ENCODE measurements at places on chromosomes 1 and 21. TPM values are rescaled to one million over a fixed set of nuclear protein-coding genes. Genes with fewer than 3 reads are reported as not detected.

CYP4A11 gene
- total RNA-seq, result not detected

ZMYND12 gene
- not detected for total RNA-seq

DNA sequence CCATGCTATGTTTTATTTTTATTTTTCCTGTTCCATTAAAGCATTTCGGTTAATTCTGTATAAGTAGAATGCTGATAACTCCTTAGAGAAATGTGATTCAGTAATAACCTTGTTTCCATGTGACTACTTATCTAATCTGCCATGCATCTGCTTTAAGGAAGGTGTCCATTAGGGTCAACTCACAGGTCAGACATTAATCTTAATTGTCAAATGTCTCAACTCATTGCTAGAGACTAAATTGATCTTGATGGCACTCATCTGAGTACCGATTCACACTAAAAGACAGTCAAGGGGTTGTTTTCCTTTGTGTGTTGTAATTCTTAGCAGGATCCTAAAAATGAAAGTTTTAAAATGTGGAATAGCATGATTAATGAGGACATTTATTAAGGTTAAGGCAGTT, 41.8 kb downstream of the ITSN1 start:
- H3K27me3 ChIP-seq, result no peaks in the 10 kb centered on the region
- H3K4me1 ChIP-seq, result peaks cover 44% of the 10 kb centered on the region
- peak; percentile 73 for DNase-seq
- H3K36me3 ChIP-seq, result no peaks in the 10 kb centered on the region

- H3K4me1 ChIP-seq, result no peaks in the 10 kb centered on the region
- H3K4me3 ChIP-seq, result no peak overlapping the region
- peaks cover 43% of the 10 kb centered on the region for H3K27me3 ChIP-seq
- H3K27ac ChIP-seq, result no peak overlapping the region
Observed at GRCh38 chr1:205450448-205450847, 5.4 kb downstream of the BLACAT1 start.

- H3K4me3 ChIP-seq, result no peak overlapping the region
- H3K36me3 ChIP-seq, result no peaks in the 10 kb centered on the region
- no peak overlapping the region for H3K27ac ChIP-seq
Observed at GRCh38 chr1:89190017-89190416, 8.7 kb downstream of the GBP4 start.

- no peak overlapping the region for H3K4me3 ChIP-seq
- H3K36me3 ChIP-seq, result no peaks in the 10 kb centered on the region
- no peaks in the 10 kb centered on the region for H3K27me3 ChIP-seq
- no peaks in the 10 kb centered on the region for H3K4me1 ChIP-seq
Observed at GRCh38 chr1:104746994-104747393, 997.3 kb downstream of the AMY1C start.

BGLAP gene
- total RNA-seq, result 2.4 TPM

DNA sequence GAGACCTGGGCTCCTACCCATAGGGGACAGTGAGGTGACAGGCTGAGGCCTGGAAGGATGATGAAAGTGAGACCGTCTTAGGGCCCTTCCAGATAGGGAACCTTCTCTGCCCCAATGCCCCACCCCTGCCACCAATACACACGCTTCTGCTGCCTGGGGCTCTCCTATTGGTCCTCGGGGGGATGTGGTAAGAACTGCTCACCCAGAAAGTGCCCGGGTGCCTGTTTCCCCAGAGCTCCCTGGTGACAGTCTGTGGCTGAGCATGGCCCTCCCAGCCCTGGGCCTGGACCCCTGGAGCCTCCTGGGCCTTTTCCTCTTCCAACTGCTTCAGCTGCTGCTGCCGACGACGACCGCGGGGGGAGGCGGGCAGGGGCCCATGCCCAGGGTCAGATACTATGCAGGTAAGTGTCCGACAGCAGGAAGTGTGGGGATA, 948 bp downstream of the SEMA4A start:
- no peak overlapping the region for H3K27ac ChIP-seq
- H3K4me1 ChIP-seq, result no peaks in the 10 kb centered on the region
- DNase-seq, result no peak
- no peaks in the 10 kb centered on the region for H3K27me3 ChIP-seq
- H3K36me3 ChIP-seq, result no peaks in the 10 kb centered on the region
- H3K4me3 ChIP-seq, result no peak overlapping the region

DNA sequence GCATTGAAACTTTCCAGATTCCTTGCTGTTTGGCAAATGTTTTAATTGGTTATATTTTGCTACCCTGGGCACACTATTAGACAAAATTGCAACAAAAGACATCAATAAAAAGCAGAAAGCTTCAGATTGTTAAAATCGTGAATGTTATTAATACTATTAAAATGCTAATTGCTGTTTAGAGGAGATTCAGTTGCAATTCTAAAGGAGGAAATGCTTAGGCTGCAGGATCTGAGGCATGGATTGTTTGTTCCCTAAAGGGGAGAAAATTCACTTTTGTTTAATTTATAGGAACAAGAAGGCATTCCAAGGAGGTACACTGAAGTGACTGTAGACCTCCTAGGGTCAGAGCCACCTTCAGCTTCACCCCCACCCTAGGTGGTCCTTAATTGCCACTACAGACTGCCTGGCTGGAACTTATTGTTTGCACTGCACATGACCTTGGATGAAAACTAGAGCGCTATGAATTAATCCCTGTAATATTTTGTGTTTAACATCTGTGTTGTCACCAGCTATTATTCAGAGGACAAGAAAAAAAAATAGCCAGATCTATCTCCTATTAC, 1266.9 kb upstream of the ADGRL2 start:
- H3K36me3 ChIP-seq, result no peaks in the 10 kb centered on the region
- H3K27ac ChIP-seq, result no peak overlapping the region
- no peaks in the 10 kb centered on the region for H3K4me1 ChIP-seq

DNA sequence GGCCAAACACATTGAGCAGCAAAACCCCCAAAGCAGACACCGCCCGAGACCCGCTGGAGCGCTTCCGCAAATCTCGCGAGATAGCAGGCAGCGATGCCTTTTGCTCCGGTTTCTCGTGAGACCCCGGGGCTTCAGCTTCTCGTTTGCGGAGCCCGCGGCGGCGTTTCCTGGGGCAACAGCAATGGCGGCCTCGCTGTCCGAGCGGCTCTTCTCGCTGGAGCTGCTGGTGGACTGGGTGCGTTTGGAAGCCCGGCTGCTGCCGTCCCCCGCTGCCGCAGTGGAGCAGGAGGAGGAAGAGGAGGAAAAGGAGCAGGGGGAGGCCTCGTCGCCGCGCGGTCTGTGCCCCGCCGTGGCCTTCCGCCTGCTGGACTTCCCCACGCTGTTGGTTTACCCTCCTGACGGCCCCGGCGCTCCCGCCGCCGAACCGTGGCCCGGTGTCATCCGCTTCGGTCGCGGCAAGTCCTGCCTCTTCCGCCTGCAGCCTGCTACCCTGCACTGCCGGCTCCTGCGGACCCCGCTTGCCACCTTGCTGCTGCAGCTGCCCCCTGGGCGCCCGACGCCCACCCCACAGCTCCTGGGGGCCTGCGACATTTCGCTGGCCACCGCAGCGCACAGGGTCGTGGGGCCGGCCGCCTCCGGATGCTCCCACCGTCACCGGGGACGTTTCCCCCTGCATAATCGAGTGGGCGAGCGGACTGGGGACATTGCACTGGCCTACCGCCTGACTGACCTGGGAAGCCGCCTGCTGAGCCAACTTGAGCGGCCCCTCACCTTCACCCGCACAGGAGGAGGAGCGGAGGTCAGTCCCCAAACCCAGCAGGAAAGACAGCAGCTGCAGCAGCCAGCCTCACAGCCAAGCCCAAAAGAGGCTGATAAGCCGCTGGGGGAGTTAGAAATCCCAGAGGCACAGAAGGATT, at the start of gene MAP10:
TSS of gene MAP10 (plus strand) at position 148 of the 917 bp plus-strand sequence. CDS start at position 182, 34 bp downstream.
- H3K27ac ChIP-seq, result peak within 1 kb of the TSS; percentile 32
- H3K4me3 ChIP-seq, result peak within 1 kb of the TSS; percentile 72
- no peaks in the 10 kb centered on the region for H3K36me3 ChIP-seq
- DNase-seq, result peak; percentile 77
- no peaks in the 10 kb centered on the region for H3K27me3 ChIP-seq

TRIM17 gene
- total RNA-seq, result not detected

DNA sequence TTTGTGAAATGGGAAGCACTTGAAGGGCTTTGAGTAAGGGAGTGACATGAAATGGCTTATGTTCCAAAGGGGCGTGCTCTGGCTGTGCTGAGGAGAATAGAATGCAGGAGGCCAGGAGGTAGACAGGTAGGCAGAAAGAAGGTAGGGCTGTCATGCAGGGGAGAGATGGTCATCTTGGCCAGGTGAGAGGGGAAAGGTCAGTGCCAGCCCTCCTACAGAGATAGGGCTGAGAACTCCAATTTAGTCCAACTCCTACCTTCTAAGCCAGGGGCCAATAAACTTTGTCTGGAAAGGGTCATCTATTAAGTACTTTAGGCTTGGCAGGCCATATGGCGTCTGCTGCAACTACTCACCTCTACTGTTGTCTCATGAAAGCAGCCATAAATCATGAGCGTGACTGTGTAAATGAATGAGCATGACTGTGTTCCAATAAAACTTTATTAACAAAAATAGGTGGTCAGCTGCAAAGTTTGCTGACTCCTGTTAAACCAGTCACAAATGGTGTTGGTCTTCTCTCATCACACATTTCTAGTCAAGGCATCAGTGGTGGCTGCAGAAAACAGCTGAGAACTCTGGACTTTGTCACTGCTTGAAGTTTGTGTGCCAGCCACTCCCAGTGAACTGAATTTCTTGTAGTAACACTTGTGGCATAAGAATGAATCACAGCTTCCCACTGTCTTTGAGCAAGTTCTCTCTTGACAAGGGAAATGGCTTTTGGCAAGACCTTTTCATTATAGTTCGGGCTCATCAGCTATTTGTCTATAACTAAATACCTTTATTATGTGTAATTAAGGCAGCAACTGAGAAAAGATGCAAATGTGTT, 32.0 kb upstream of the CD2 start:
- peaks cover 8% of the 10 kb centered on the region for H3K27me3 ChIP-seq
- DNase-seq, result no peak
- no peaks in the 10 kb centered on the region for H3K36me3 ChIP-seq
- no peak overlapping the region for H3K4me3 ChIP-seq
- peaks cover 8% of the 10 kb centered on the region for H3K4me1 ChIP-seq

DNA sequence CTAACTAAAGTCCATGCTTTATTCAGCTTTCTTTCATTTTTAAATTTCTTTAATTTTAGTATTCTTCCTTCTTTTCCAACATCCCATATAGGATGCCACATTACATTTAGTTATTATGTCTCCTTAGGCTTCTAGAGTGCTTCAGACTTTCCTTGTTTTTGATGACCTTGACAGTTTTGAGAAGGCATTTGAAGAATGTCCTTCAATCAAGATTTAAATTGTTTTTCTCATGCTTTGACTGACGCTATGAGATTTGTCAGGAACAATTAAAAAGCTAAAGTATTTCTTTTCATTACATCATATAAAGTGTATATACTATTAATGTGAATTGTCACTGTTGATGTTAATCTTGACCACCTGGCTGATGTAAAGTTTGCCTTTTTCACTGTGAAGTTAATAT, 173.7 kb upstream of the LYPLAL1 start:
- no peaks in the 10 kb centered on the region for H3K27me3 ChIP-seq
- no peak overlapping the region for H3K4me3 ChIP-seq
- no peak overlapping the region for H3K27ac ChIP-seq
- H3K4me1 ChIP-seq, result no peaks in the 10 kb centered on the region

CAMTA1 gene
- 88.1 TPM for total RNA-seq

GALE gene
- total RNA-seq, result 42.9 TPM

FMOD gene
- total RNA-seq, result 0.11 TPM

GRCh38 chr1:40742363-40743061, 41.1 kb upstream of the KCNQ4 start:
- no peak for DNase-seq
- no peaks in the 10 kb centered on the region for H3K27me3 ChIP-seq
- no peak overlapping the region for H3K27ac ChIP-seq

GRCh38 chr1:167720965-167721616, 691 bp upstream of the MPZL1 start:
- DNase-seq, result peak; percentile 72
- no peaks in the 10 kb centered on the region for H3K27me3 ChIP-seq
- H3K36me3 ChIP-seq, result no peaks in the 10 kb centered on the region
- H3K27ac ChIP-seq, result peak overlapping the region; percentile 29

GRCh38 chr1:233406994-233407631, 79.6 kb downstream of the MAP3K21 start:
- no peaks in the 10 kb centered on the region for H3K4me1 ChIP-seq
- no peaks in the 10 kb centered on the region for H3K27me3 ChIP-seq
- no peak overlapping the region for H3K4me3 ChIP-seq
- no peak for DNase-seq

CD1E gene
- not detected for total RNA-seq

DNA sequence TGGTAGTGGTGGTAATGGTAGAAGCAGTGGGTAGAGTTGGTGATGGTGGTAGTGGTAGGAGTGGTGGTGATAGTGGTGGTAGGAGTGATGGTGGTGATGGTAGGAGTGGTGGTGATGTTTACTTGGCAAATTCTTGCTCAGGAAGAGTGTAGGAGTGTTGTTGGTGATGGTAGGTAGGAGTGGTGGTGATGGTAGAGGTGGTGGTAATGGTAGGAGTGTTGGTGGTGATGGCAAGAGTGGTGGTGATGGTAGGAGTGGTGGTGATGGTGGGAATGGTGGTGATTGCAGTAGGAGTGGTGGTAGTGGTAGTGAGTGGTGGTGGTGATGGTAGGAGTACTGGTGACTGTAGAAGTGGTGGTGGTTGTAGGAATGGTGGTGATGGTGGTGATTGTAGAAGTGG, 106.5 kb downstream of the DISC1 start:
- H3K27me3 ChIP-seq, result no peaks in the 10 kb centered on the region
- no peak overlapping the region for H3K27ac ChIP-seq
- DNase-seq, result no peak

CBR3 gene
- 13.3 TPM for total RNA-seq

DNA sequence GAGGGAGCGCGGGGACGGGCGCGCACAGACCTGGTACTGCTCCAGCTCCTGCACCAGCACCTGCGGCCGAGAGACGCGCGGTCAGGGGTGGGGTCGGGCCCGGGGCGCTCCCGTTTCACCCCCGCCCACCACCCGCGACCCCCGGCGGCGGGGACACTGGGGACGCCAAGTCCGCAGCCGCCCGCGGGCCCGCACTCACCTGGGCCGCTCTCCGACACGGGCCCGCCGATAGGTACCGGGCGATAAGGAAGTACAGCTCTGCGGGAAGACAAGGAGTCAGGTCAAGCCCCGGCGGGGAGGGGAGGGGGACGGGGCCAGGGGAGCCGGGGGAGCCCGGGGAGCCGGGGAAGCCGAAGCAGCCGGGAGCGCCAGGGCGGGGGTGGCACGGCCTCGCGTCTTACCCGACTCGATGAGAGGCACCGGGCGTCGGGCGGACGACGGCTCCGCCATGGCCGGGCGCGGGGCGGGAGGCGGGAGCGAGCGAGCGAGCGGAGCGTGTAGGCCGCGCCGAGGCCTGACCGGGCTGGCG, 326 bp downstream of the BRWD1 start:
- no peak overlapping the region for H3K27ac ChIP-seq
- H3K4me1 ChIP-seq, result peaks cover 12% of the 10 kb centered on the region
- DNase-seq, result no peak
- H3K27me3 ChIP-seq, result peaks cover 4% of the 10 kb centered on the region
- H3K36me3 ChIP-seq, result no peaks in the 10 kb centered on the region
- H3K4me3 ChIP-seq, result peak overlapping the region; percentile 36

Data from endothelial cell of umbilical vein (primary cell).